ENCODE measurements at places on chromosomes 7 and 10. TPM values are rescaled to one million over a fixed set of nuclear protein-coding genes. Genes with fewer than 3 reads are reported as not detected.

DNA sequence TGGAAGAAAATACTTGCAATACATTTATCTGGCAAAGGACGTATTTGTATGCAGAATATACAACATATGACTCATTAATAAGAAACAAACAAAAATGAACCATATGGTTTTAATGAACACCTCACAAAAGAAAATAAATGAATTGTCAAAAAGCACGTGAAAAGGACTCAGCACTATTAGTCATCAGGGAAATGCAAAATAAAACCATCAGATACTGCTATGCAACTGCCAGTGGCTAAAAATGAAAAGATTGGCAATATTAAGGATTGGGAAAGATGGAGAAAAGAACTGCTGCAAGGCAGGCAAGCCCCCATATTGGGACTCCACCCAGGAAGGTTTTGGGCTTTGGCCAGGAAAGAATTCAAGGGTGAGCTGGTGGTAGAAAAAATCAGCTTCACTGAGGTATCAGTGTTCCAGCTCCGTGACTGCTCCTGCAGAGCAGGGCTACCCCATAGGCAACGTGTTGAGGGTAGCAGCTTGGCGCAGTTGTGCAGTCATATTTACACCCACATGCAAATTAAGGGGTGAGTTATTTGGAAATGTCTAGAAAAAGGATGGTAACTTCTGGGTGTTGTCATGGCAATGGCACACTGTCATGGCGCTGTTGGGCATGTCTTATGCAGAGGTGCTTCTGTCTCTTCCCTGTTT, 72.7 kb downstream of the CUBN start:
- no peaks in the 10 kb centered on the region for H3K36me3 ChIP-seq
- no peaks in the 10 kb centered on the region for H3K27me3 ChIP-seq
- H3K4me1 ChIP-seq = no peaks in the 10 kb centered on the region
- DNase-seq = no peak
- H3K27ac ChIP-seq = no peak overlapping the region

- H3K27ac ChIP-seq = no peak overlapping the region
- peaks cover 4% of the 10 kb centered on the region for H3K4me1 ChIP-seq
- no peak overlapping the region for H3K4me3 ChIP-seq
- DNase-seq = no peak
Observed at GRCh38 chr7:128362670-128363069, 1.2 kb upstream of the PRRT4 start.

- no peaks in the 10 kb centered on the region for H3K4me1 ChIP-seq
- no peak for DNase-seq
- H3K27me3 ChIP-seq = no peaks in the 10 kb centered on the region
- H3K4me3 ChIP-seq = no peak overlapping the region
Observed at GRCh38 chr10:52908478-52908877, 135.9 kb upstream of the MBL2 start.

GRCh38 chr10:129962872-129963640, 1.0 kb downstream of the EBF3 start:
- H3K4me1 ChIP-seq = peaks cover 12% of the 10 kb centered on the region
- H3K36me3 ChIP-seq = no peaks in the 10 kb centered on the region
- peak overlapping the region; percentile 26 for H3K4me3 ChIP-seq
- peaks cover 15% of the 10 kb centered on the region for H3K27me3 ChIP-seq
- DNase-seq = no peak

- no peaks in the 10 kb centered on the region for H3K4me1 ChIP-seq
- H3K27ac ChIP-seq = no peak overlapping the region
- no peak overlapping the region for H3K4me3 ChIP-seq
- no peak for DNase-seq
- no peaks in the 10 kb centered on the region for H3K36me3 ChIP-seq
Observed at GRCh38 chr7:21305455-21306235, 122.2 kb upstream of the SP4 start.

Gene DDC
- total RNA-seq = 0.43 TPM

Gene NPTX2
- 4.4 TPM for total RNA-seq

GRCh38 chr10:4177791-4178190, 392.8 kb upstream of the KLF6 start:
- H3K27ac ChIP-seq = no peak overlapping the region
- DNase-seq = no peak
- no peaks in the 10 kb centered on the region for H3K27me3 ChIP-seq
- H3K4me1 ChIP-seq = peaks cover 8% of the 10 kb centered on the region

DNA sequence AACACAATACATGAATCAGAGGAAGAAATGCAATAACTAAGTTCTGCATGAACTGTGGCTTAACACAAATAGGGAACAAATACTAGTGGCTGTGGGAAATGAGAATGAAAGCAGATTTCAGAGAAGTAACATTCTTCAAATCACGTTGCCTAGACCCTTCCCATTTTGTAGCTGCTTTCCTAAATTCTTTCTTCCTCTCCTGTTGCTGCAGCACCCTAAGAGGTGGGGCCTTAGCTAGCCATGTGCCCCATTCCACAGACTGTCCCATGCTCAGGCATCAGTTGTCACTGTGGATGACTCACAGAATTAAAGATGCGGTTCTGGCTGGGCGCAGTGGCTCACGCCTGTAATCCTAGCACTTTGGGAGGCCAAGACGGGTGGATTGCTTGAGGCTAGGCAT, 704.7 kb upstream of the C7orf33 start:
- H3K36me3 ChIP-seq = no peaks in the 10 kb centered on the region
- no peak overlapping the region for H3K4me3 ChIP-seq
- no peaks in the 10 kb centered on the region for H3K27me3 ChIP-seq
- H3K4me1 ChIP-seq = no peaks in the 10 kb centered on the region

Gene ADAM8
- 1.9 TPM for total RNA-seq

- no peak overlapping the region for H3K4me3 ChIP-seq
- H3K4me1 ChIP-seq = no peaks in the 10 kb centered on the region
- H3K36me3 ChIP-seq = no peaks in the 10 kb centered on the region
Observed at GRCh38 chr10:9596368-9596920, 1421.2 kb upstream of the CELF2 start.

DNA sequence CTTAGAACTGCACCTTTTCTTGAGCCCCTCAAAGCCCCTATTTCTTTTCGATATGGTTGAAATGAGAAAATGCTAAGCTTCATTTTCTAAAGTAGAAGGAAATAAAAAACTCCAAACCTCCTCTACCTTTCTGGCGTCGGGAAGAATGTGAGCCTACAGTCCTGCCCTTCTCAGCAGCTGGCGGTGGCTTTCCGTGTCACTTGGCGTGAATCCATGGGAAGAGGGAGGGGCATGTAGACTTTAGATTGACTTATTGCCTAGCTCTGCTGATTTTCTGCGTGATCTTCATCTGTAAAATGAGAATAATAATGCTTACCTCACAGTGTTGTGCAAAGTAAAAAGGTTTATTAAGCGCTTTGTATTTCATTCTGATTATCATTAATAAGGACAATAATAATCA, 35.0 kb downstream of the PRR15 start:
- no peaks in the 10 kb centered on the region for H3K27me3 ChIP-seq
- no peak overlapping the region for H3K27ac ChIP-seq
- no peak for DNase-seq
- H3K36me3 ChIP-seq = no peaks in the 10 kb centered on the region
- no peak overlapping the region for H3K4me3 ChIP-seq
- peaks cover 3% of the 10 kb centered on the region for H3K4me1 ChIP-seq

GRCh38 chr10:71989661-71990454, 25.7 kb downstream of the CHST3 start:
- H3K36me3 ChIP-seq = no peaks in the 10 kb centered on the region
- peaks cover 21% of the 10 kb centered on the region for H3K4me1 ChIP-seq

DNA sequence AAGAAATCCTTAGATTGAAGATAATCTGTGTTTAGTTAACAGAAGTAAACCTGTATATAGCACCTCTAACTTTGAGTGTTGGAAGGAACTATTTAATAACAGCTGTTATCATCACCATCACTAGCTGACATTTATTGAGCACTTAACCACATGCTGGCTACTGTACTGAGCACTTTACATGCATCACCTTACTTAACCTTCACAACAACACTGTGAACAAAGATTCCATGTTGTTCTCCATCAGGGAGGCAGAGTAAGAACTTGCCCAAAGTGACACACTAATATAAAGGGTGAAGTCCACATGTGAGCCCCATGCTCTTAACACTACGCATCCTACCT, 182.2 kb downstream of the ST7 start:
- no peaks in the 10 kb centered on the region for H3K4me1 ChIP-seq
- no peak overlapping the region for H3K4me3 ChIP-seq
- DNase-seq = no peak
- H3K36me3 ChIP-seq = no peaks in the 10 kb centered on the region
- H3K27ac ChIP-seq = no peak overlapping the region

GRCh38 chr7:142375710-142376313, 118.0 kb upstream of the PRSS58 start:
- DNase-seq = no peak
- H3K4me1 ChIP-seq = no peaks in the 10 kb centered on the region
- no peaks in the 10 kb centered on the region for H3K27me3 ChIP-seq
- H3K4me3 ChIP-seq = no peak overlapping the region

All from ovary (tissue), 10 donors.